ENCODE measurements at places on chromosomes 7 and 10.

- DNase-seq = no peak
Observed at GRCh38 chr7:16805441-16805840, 642 bp upstream of the AGR2 start.

GRCh38 chr10:12482587-12482986 is 133.2 kb downstream of the CAMK1D start:
- no peak for DNase-seq

- no peak for DNase-seq
Observed at GRCh38 chr10:112365014-112365432, 8.9 kb upstream of the ACSL5 start.

DNA sequence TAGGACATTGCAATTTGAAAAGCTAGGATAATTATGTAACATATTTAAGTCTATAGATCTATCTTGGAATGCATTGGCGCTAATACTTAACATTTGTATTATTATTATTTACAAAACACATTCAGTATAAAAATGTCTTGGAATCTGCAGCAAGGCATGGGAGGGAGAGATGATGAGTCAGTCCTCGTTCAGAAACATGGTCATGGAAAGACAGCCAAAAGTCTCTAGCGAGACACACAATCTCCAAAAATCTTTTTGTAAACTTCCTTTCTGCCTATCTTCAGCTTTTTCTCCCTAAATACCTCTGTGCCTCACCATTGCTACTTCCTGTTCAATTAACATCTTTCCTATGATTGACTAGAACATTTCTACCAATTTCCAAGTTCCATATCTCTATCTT is 188.4 kb upstream of the CACNA2D1 start:
- no peak for DNase-seq

- DNase-seq = no peak
Observed at GRCh38 chr7:82419200-82419599, 24.4 kb downstream of the CACNA2D1 start.

GRCh38 chr10:73591935-73592699 is 975 bp upstream of the USP54 start:
- no peak for DNase-seq

- no peak for DNase-seq
Observed at GRCh38 chr7:87575521-87575920, 25.2 kb downstream of the ABCB1 start.
